C1 segment of cervical spinal cord (tissue), 14 donors: ENCODE measurements at places on chromosomes 6 and 20.

DNA sequence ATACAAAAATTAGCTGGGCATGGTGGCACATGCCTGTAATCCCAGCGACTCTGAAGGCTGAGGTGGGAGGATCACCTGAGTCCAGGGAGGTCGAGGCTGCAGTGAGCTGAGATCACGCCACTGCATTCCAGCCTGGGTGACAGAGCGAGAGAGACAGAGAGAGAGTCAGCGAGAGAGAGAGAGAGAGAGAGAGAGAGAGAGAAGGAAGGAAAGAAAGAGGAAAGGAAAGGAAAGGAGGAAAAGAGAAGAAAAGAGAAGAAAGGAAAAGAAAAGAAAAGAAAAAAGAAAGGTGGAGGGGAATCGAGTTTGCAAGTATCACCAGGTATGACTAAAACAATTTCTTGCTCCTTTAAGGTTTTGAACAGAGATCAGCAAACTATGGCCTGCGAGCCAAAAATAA lies 152.3 kb downstream of the BTBD9 start:
- no peak for DNase-seq

- no peak for DNase-seq
Measured at GRCh38 chr6:85127696-85128243, 322.1 kb upstream of the NT5E start.

- no peak for DNase-seq
Measured at GRCh38 chr6:43286980-43287716, 10.9 kb upstream of the SLC22A7 start.

DNA sequence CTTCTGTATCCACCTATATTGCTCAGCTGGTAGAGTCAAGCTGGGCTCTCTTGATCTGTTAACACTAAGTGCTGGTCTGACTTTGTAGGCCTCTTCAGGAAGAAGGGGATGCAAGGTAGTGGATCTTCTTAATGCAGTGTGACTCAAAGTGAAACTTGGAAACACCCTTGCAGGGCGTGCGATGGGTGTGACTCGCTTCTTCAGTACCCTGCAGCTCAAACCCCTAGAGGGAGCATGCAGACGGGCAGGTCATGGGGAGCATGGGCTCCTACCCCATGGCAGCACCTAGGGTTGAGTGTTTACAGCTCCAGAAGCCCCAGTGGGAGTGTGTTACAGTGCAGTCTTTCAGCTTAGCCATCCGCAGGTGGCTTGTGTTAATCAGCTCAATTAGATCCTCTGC lies 757 bp upstream of the SAMD3 start:
- no peak for DNase-seq

- DNase-seq = no peak
Measured at GRCh38 chr6:104951677-104952076, 5.2 kb upstream of the LIN28B start.

GRCh38 chr20:25299806-25300205 lies 51.9 kb downstream of the PYGB start:
- no peak for DNase-seq

DNA sequence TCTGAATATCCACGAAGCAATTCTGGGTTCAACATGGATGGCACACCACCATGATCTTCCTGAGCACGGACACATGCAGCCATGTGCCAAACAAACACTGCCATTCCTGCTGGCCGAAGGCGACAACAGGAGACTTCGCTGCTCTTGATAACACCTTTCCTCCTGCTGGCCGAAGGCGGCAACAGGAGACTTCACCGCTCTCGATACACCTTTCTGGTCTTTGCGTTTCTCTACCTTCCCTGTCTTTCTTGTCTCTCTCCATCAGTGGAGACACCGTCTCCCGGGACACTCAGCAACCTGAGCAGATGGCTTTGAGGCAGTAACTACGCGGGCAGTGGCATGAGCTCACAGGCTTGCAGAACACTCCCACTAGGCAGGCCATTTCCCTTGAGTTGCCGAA lies 54.9 kb upstream of the MPC1 start:
- DNase-seq = no peak

DNA sequence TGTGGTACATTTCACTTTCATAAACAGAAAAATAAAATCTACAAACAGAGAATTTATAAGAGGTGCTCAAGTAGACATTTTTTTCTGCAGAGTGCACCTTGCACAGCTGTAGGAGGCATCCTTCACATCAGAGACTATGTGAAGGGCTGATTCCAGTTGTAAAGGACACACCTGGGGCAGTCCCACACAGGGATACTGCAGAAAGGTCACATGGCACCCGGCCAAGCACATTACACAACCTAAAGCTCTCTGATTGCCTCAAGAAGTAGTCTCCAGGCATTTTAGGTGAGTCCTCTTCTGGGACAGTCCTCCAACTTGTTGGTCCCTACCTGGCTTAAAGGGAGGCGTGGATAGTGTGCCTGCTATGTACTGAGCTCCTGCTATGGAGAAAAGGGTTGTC lies 502.9 kb upstream of the NOX3 start:
- DNase-seq = no peak

GRCh38 chr20:44790638-44791393 lies 19.5 kb downstream of the RIMS4 start:
- no peak for DNase-seq

- no peak for DNase-seq
Measured at GRCh38 chr6:100488244-100488643, 23.5 kb upstream of the SIM1 start.

- no peak for DNase-seq
Measured at GRCh38 chr6:105121981-105122380, 57.8 kb downstream of the POPDC3 start.

GRCh38 chr6:156767603-156768467 lies 9.3 kb upstream of the ARID1B start:
- DNase-seq = no peak

- no peak for DNase-seq
Measured at GRCh38 chr6:113927001-113927400, 43.9 kb downstream of the HDAC2 start.

- DNase-seq = no peak
Measured at GRCh38 chr6:160667639-160668481, 3.8 kb upstream of the LPA start.

DNA sequence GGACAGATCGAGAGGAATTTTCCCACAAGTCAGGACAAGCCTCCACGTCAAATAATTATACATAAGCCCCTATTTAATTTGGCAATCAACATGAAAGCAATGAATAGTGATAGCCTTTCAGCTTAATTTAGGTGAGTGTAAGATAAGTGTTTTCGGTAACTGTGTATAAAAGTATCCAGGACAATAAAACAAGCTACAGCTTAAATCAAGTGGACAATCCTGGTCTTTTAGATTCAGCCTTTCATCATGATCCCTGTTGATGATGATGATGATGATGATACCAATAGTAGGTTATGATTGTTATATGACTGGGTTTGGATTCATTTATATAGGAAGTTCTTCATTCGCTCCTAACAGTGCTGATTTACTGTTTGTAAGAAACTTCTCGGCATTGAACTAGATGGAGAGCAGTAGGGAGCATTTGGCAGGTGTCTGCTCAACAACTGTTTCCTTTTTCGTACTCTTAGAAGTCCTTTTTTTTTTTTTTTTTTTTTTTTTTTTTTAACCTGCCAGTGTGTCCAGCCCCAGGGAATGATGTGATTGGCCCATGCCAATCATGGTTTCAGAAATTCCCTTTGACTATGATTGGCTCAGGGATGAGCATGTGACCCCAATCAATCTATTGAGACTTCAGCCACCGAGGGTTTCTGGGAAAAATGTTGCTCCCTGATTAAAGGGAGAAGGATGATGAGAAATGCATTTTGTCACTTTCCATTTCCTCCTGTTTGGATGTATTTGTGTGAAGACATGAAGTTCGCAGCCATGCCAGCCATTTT lies 11.3 kb upstream of the RNF182 start:
- DNase-seq = no peak

- DNase-seq = no peak
Measured at GRCh38 chr6:154448448-154449096, 61.9 kb downstream of the CNKSR3 start.

- DNase-seq = no peak
Measured at GRCh38 chr6:1536526-1537429, 72.9 kb upstream of the FOXC1 start.

DNA sequence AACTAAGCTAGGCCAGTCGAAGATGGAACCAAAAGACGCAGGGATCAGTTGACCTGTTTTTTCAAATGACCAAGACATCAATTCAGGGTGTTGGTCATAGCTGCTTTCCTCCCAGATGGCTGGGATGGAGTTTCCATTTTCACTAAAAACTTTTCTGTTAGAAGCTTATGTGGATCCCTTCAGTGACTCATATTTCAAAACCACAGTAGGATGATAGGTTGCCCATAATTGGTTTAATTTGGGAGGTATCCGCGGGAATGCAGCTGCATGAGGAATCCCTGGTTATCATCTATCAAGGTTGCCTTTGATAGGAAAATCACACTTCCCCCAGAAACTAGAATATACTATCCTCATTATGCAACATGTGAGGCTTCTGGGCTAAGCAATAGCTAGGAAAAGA lies 150.9 kb upstream of the MLIP start:
- DNase-seq = no peak

GRCh38 chr20:63295846-63296245 lies 2.9 kb downstream of the COL20A1 start:
- no peak for DNase-seq

GRCh38 chr6:32852844-32853540 lies 512 bp downstream of the TAP1 start:
- peak; percentile 54 for DNase-seq

DNA sequence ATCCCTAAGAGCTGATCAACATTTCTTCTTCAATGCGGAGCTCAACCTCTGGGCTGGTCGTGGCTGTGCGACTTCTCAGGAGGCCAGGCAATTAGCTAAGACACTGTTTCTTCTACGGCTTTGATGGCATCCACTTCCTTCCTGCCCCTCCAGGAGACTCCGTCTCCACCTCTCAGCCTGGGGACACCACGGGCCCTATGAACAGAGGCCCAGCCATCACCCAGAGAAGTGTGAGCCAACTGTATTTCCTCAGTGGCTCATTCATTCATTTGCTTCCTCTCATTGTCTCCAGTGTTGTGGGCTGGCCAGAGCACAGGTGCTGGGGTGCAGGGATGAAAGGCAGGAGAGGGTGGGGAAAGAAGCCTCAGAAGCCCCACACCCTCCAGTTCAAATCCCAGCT lies 51.8 kb upstream of the APCDD1L start:
- no peak for DNase-seq

GRCh38 chr6:15551798-15552197 lies 111.0 kb downstream of the DTNBP1 start:
- DNase-seq = no peak

DNA sequence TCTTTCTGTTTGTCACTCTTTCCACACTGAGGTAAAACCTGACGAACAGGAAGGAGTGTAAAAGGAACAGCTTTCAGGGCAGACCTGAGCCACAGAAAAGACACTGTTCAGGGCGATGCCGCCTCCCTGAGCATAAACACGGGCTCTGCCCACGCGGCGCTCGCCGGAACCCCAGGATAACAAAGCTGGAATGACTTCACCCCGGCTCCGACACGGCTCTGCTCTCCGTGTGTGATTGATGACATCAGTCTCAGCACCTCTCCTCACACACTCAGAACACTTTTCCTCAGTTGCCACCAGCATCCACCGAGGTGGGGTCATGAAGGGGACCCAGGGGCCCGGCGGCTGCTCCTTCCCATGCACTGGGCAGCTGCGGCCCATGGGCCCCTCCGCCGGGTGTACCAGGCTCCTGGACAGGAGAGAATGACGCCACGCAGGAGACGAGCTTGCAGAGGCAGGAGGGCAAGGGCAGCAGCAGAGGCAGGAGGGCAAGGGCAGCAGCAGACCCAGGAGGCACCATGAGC lies 43.6 kb downstream of the DLL1 start:
- DNase-seq = no peak

DNA sequence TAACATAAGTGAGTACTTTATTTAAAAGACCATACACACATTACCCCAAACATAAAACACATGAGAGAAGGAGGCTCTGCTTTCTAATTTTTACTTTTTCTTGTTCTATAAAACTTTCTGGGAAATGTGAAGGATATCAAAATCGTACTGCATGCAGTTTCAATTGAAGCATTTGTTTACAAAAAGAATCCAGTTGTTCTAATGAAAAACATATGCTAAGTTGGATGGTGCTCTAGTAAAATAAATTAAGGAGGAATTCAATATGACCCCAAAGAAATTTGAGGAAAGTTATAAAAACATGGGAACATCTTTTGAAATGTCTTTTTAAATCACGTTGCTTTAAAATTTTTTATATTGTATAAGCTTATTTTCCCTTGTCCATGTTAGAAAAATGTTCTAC lies 37.6 kb downstream of the OR2B6 start:
- DNase-seq = no peak

DNA sequence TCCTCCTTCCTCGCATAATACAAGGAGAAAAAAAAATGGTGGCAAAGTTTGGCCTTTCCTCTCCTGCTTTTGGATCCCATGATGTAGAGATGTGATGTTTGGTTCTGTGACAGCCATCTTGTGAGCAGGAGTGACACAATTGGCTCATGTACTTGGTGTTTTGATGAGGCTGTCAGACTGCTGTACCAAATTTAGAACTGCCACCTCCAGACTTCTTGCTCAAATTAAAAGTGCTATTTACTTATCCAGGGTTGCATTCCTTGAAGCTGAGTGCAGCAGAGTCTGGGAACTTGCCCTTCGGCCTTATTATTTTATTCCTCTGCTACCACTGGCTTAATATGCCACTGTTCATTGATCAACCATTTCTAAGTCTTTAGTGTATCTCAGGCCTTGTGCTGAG lies 21.9 kb downstream of the BCAS1 start:
- DNase-seq = no peak

- DNase-seq = no peak
Measured at GRCh38 chr6:5968817-5969734, 37.6 kb downstream of the NRN1 start.

DNA sequence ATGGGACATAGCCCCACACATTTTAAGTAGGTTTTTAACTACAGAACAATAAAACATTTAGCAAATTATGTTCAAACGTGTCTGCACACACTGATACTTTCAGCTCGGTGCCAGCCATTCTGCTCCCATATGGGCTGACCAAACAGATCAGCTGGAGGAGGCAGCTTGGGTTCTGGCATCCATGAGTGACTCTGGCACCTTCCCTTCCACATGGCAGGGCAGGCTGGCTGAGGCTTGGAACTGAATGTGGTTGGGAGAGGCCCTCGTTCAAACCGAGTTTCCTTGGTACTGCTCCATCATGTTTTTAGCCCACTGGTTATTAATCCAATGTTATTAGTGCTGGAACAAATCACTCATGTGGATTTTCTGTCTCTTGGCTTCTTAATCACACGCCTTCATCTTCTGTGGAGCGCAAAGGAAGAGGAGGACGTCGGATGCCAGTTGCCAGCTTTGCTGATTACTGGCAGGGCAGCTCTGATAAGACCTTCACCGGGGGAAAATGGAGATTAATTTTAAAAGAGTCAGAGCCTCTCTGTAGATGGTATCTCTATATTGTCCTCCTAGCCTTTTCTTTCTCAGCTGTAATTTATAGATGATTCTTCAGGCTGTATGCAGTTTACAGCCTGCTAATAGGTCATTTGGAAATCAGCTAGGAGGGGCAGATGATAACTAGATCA lies 93.1 kb upstream of the TIAM2 start:
- DNase-seq = no peak

GRCh38 chr20:14093652-14094051 lies 98.3 kb downstream of the MACROD2 start:
- DNase-seq = no peak

- DNase-seq = no peak
Measured at GRCh38 chr6:23006656-23007055, 437.3 kb downstream of the HDGFL1 start.
